ENCODE measurements at places on chromosomes 7 and 10.

DNA sequence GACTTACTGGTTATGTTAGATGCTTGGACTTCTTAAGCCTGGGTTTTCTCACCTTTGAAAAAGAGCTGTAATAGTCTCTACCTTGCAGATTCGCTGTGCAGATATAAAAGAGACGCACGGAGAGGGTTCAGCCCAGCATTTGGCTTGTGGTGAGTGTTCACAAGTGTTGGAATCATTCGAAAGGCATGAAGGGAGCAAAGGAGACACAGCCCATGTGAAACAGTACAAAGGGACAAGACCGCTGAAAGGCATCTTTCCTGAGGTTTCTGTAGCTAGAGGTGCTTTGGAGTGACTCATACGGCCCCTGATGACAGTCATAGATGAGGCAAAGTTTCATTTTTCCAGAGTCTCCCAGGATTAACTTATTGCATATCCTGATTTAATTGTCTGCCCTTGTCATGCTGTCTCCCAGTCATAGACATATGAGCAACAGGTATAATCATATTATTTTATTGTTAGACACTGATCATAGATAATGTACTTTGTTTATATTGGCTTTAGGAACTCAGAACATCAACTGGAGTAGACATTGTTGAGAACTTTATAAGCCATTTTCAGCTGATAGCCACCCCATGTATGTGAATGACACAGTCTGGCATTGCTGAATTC, 171.1 kb downstream of the ADRA2A start:
- no peak for DNase-seq

- DNase-seq = no peak
Observed at GRCh38 chr7:122831436-122831835, 54.8 kb downstream of the CADPS2 start.

DNA sequence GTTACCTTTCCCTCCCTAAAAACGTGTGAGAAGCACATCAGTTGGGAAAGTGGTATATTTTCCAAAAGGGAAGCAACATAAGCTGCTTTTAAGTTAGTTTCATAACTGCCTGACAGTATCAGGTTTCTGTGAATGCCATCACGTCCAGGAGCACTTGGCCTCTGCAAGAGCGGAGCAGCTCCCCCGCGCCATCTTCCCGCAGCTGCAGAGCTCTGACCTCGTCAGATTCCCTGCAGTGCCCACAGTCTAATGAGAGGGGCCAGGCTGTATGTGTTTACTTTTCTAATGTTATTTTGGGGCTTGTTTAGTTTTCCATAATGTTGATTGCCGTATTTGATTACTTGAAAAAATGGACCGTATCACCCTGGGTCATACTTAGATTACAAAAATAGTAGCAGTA, 74.2 kb downstream of the MGMT start:
- no peak for DNase-seq

GRCh38 chr7:157890921-157891401, 554.2 kb downstream of the DNAJB6 start:
- DNase-seq = no peak

DNA sequence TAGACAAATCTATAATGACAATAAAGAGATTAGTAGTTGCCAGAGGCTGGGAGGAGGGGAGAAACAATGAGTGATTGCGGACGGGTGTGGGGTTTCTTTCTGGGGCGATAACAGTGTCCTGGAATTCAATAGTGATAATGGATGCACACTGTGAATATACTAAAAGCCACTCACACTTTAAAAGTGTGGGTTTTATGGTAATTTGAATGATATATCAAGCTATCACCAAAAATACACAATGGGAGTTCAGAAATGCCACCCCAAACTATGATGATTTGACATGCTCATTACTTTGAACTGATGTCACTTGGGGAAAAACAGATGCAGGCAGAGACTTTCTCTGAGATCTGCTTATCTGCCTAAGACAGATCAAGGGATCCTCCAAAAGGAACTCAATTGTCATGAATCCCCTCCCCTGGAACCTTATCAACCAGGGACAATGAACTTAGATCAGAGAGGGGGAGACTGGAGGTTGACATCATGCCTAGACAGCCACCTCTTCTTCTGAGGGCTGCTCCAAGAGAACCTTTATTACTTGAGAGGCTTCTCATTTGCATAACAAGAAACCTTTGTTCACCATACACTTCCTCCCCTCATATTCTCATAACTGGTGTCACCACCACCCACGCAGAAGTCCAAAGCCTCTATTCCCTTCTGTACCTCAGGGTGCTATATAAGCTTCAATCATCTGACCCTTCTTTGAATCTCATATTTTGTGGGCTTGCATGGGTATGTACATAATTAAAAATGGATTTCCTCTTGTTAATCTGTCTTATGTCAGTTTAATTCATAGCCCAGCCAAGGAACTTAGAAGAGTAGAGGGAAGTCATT, 14.8 kb upstream of the ZC3HAV1 start:
- DNase-seq = no peak

GRCh38 chr10:94264085-94264484, 98.7 kb downstream of the NOC3L start:
- no peak for DNase-seq

- DNase-seq = no peak
Observed at GRCh38 chr7:89265631-89266030, 470.1 kb upstream of the TEX47 start.

GRCh38 chr10:77028042-77028441, 609.6 kb downstream of the KCNMA1 start:
- DNase-seq = no peak

DNA sequence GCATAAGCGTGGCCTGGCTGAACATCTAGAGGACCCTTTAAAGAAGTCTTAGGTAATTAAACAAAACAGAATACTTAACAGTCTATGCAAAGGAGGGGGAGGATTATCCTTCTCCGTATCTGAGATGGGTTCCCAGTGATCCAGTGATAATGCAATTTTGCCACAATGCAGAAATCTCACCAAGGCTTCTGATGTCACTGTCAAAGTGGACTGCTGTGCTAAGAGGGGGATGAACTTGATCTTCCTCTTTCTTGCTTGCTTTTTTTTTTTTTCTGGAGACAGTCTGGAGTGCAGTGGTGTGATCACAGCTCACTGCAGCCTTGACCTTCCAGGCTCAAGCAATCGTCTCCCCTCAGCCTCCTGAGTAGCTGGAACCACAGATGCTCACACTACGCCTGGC, 30.8 kb downstream of the GATA3 start:
- DNase-seq = no peak

DNA sequence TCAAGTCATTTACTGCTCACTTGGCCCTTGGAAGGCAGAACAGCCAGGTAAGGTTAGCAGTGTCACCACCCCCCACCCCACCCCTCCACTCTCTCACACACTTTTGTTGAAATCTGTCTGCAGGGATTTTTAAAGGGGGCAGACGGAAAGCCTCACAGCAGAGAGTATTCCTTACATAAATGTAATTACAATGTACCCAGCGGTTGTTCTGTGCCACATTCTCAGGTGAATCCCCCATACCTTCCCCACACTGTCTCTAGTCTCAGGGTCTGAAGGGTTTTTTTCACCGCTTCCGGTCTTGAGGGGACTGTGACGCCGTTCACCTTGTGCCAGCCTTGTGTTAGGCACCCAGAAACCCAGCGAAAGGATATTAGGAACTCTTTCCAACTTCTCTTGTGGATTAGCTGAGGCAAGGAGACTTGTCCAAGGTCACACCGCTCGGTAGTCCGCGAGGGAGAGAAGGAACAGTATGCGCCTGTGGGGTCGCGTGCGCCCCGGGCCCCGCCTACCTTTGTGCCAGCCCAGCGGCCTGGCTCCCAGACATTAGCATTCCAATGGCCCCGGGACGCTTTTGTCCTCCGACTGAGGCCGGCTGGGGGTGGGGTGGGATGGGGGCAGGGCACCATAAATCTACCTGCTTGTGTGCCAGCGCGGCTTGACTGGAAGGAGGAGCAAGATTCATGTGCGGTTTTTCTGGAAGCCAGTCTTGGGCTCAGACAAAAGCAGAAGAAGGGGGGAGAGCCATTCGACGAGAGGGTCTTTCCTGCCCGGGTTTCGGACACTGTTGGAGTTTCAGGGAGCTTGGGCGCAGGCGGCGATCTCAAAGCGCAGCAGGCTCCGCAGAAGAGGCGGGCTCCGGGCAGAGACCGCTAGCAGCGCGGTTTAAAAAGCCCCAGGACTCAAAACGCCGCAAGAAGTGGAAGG, 4.5 kb downstream of the NEUROG3 start:
- no peak for DNase-seq

DNA sequence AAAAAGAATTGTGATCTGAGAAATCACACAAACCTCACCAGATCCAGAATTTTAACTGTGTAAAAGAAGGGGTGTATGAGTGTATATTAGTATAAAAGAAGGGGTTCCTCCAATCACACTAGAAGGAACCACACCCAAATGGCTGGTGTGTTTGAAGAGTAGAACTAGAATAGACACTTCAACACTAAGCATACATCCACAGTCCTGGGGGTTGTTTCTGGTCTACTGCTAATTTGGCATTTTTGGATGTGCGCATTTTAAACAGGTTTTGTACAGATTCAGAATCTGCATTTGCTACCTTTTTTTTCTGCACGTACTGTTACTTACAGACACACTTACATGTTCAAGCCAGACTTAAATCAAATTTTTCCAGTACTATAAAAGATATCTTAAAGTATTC, 64.6 kb downstream of the PDE1C start:
- DNase-seq = no peak

GRCh38 chr10:113625461-113626186, 38.2 kb downstream of the NRAP start:
- DNase-seq = no peak

DNA sequence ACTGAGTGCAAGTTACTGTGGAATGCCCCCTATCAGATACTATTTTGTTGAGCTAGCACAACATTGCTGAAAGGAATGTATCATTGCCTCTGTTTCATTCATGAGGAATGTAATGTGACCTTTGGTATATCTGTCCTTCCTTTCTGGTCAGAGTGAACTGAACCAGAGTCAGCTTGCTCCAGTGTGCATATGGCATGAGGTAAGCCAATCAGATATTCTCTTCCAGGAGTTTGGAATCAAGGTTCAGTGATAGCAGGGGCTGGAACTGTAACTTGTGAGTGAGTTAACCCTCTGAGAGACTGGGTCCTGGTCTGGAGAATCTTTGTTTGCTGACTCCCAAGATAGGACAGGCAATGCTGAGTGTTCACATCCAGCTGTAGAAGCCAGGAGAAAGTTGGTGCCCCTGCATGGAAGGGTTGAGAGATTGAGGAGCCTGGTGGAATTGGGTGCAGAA, 45.3 kb upstream of the OSBPL3 start:
- no peak for DNase-seq

- DNase-seq = no peak
Observed at GRCh38 chr10:89129911-89130310, 77.2 kb downstream of the CH25H start.

- DNase-seq = no peak
Observed at GRCh38 chr7:51071427-51071826, 245.2 kb downstream of the COBL start.

- DNase-seq = no peak
Observed at GRCh38 chr10:124436191-124436638, 13.6 kb downstream of the NKX1-2 start.

- no peak for DNase-seq
Observed at GRCh38 chr7:132486274-132486610, 90.0 kb downstream of the PLXNA4 start.

- DNase-seq = no peak
Observed at GRCh38 chr10:87598700-87599099, 61.0 kb upstream of the PAPSS2 start.

Measured in stimulated activated CD4-positive, alpha-beta T cell treated with anti-CD3 and anti-CD28 coated beads, Interleukin-4, amount 100 ng/mL, for 48 hours (primary cell).